NCI-H2171 (cell line): ENCODE measurements at places on chromosomes 1 and 21.
A peak's percentile ranks its signal among the peaks of the same experiment; 100 is the strongest.

- DNase-seq: no peak
Measured at GRCh38 chr1:151809985-151810556, 4.9 kb upstream of the LINGO4 start.

GRCh38 chr21:34675871-34676270, 7.1 kb downstream of the CLIC6 start:
- no peak for DNase-seq

GRCh38 chr1:61222240-61222639, 139.9 kb downstream of the NFIA start:
- DNase-seq: no peak

DNA sequence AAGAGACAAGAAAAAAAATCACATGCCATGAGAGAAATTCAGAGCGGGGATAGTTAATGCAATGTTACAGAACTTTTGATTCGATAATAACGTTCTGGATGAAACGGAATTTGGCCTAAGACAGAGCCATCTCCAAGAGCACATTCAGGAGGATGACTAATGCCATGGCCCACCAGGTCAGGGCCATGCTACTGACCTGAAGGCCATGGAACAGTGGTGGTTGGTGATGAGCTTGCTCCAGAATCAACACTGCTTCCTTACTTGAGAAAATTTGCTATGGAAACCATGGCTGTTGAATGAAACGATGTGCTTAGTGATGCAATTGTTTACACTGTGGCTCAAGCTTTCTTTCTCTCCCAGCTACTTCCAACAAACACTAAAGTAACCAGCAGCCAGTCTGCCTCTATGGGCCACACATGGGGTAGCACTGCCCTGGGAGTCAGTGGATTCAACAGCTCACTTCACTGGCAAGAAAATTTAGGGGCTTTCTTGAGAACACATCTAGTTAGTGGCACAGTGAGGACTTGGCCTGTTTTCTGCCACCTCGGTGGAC, 299.1 kb downstream of the PCP4 start:
- DNase-seq: no peak

DNA sequence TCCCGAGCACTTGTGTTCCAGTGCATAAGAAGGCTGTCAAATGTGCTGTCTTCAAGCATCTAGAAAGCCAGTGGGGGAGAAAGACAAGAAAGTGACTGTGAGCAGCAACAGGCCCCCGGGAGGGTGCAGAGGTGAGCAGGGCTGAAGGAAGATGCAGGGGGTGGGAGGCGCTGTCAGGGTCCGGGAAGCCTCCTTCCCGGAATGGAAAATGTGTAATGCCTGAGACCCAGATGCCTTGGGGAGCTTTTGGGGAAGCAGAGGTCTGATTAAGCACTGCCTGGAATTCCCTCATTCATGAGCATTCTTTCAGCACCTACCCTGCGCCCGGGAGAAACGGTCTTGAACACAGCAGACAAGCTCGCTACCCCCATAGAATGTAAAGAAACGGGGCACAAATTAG, 1.3 kb downstream of the NPHP4 start:
- DNase-seq: no peak

GRCh38 chr1:175129997-175130648, 62.5 kb downstream of the KIAA0040 start:
- peak; percentile 34 for DNase-seq

DNA sequence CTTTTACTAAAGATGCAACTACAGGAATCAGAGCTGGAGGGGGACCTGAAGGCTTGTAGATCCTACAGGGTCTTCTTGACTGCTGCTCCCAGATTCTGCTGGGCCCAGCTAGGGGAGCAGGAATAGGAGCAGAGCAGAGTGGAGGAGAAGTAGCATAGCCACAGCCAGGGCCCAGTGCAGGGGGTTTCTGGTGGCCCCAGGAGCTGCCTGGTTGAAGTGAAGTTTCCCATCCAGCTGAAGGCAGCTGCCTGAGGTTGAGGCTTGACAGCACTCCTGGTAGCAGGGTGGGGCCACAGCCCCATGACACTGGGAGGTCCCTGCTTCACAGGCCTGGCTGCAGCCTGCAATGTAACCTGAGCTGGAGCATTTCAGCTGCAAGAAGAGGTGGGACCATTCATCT, 2.0 kb upstream of the INPP5B start:
- no peak for DNase-seq

GRCh38 chr1:33165209-33165608, 16.6 kb downstream of the TRIM62 start:
- DNase-seq: no peak

DNA sequence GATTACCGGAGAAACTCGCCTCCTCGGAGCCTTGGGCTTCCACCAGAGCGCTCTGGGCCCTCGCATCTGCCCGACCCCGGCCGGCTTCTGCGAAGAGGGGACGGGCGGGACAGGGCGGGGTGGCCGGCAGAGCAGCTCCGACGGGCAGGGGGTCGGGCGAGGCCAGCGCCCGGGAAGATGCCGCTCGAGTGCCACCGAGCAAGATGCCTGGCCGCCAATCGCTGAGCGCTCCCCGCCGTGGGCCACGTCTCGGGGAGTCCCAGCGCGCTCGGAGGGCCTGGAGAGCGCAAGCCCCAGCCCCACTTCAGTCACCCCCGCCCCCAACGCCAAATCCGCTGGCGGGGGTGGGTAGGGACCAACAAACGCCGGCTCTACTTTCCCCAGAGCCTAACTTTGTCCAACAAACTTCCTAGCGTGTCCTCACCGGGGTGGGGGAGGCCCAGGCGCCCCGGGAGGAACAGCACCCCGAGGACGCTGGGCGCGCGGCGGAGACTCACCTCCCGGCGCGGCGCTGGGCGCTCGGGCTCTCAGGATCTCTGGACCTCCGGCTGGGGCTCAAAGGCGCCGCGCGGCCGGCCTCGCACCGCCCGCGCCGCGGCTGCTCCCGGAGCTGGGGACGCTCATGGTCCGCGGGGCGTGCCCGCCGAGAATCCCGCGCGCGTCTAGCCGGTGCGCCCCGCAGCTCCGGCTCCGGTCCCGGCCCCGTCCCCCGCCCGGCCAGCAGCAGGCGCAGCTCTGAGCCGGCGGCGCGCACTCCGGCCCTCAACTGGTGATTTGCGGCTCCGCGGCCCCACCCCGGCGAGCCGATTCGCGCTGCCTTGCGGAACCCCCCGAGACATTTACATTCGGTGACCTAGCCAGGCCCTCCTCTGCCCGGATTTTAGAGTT, at the start of gene BCAR3:
TSS of gene BCAR3 (minus strand) at position 737 of the 888 bp plus-strand sequence. CDS start 6,907 bp downstream, outside the sequence.
- DNase-seq: no peak

DNA sequence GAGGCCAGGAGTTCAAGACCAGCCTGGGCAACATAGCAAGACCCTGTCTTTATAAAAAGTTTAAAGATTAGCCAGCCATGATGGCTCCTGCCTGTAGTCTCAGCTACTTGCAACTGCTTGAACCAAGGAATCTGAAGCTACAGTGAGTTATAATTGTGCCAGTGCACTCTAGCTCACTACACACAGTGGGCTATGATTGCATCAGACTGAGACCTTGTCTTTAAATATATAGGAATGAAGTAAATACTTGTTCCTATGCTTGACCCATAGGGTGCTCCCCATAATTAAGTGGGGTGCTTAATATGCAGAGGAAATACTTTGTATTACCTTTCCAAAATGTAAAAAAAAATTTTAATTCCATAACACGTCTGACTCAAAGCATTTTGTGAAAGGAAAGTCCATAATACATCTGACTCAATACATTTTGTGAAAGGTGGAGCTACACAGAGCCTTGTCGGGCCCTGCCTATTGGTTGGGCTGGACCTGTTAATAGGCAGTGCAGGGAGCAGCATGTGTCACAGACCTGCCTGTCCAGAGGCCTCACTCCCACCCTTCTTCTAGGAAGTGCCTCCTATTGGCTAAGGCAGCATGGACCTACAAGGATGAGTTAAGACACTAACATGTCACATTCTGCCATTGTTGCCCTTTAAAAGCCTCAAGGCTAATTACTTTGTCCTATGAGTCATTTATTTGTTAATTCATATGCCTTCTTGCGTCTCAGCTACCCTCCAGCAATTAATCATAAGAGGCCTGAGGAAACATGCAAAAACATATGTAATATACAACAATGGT, 33.6 kb downstream of the CD58 start:
- DNase-seq: no peak

DNA sequence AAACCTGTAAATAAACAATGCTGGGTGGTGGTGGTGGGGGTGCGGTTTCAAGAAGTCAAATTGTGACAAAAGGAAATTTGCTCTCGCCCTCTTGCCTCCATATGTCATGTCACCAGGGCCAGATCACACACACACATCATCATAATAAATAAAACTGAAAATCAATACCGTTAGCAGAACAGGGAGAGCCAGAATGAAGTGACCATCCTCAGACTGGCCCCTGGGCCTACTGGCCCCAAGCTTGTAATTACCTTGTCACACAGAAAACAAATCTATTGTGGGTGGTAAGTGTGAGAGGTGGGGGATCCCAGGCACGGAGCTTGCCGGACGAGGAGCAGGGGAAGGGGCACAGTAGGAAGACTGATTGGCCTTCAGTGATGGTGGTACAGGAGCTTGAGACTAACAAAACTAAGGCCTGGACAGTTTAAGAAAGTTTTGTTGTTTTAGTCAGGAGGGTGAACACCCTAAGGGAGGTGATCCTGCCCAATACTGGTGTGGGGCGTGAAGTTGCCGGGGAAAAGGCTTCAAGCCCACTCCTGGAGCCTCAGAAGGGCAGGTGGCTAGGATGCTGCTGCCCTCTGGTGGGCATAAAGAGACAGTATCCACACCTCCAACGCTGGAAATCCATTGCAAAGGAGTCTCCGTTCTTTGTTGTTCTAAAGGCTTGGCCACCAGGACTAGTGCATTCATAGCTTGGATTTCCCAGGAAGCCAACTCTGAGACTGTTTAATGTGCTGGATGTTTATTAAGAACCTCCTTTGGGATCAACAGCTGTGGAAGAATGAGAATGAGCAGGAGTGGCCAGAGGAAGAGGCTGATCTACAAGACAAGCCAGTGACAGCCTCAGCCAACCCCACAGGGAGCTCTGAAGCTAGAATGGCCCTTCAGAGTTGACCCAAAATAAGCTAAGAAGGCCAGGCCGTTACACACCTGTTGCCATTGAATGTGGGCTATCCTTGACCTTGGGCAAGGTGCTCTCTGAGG, 8.1 kb upstream of the C1orf216 start:
- peak; percentile 46 for DNase-seq

- DNase-seq: peak; percentile 33
Measured at GRCh38 chr1:13435458-13435857, 25.2 kb downstream of the PRAMEF20 start.

DNA sequence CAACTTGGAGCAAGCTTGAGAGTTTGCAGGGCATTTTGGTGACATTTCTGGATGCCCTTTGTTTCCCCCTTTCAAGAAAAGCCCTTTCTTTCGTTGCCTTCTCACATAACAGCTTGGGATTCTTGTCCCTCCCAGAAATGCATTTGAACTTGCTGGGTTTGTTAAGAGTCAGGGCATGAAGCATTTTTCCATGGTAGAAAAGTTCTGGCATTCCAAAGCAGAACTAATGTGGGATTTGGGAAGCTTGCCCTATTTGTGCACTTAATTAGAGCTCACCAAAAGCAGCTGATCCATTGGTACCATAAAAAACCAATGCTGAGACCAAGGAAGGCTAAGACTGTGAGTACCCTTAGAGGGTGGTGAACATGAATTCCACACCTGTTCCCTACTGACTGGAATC, 99.8 kb upstream of the HOOK1 start:
- no peak for DNase-seq

DNA sequence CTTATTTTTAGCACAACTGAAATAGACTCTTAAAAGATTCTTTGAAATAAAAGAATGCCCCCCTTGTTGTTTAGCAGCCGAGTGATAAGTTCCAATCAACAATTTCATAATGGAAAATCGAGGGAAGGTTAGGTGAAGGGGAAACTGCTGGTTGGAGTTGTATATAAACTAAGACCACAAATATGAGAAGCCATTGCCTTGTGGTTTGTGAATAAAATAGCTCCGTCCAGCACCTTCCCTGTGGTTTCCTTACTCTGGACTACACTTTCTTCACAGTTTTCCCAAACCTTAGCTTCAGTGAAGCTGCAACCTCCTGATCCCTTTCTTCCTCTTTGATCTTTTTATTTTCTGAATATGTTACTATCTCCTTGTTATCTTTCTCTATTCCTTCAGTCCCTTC, 6.7 kb upstream of the RAB3GAP2 start:
- DNase-seq: no peak

DNA sequence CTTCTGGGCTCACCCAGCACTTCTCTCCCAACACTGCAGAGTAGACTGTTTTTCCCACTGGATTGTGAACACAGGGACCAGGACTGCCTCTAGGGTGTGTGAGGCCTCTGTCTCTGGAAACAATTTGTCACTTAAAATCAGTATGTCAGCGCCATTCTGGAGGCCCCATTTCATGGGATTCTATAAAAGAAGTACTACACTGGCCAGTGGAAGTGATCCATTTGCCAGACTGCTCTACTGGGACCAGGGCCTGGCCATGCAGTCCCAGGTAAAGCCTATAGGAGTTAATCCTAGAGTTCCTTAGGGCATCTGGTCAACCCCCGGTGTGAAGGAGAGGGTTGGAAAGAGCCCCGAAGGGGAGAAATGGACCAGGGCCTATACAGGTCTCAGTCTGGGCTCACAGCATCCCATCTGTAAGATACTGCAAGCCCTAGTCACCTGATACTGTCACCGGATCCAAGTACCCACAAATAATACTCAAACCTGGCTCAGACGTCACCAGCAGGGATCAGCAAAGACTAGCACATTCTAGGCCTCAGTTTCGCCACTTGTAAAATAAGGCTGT, 245.0 kb downstream of the FOXD2 start:
- no peak for DNase-seq

DNA sequence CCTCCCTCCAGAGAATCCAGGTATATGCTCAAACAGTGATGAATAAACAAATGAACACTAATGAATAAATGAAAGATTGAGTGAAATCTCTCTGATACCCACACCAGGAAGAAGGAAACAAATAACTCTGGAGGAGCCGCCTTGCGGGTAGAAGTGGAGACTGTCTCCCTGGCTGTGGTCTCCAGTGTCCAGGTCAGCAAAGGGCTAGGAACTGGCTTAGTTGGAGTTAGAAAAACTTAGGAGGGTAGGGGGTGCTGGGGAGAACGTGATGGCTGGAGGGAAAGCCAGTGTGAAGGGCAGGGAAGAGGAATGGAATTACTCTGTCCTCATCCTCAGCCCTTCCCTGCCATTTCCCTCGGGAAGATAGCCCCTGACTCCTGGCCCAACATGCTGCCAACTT, 537 bp downstream of the RHBDL2 start:
- no peak for DNase-seq

- DNase-seq: no peak
Measured at GRCh38 chr1:88541596-88541995, 142.5 kb upstream of the PKN2 start.

DNA sequence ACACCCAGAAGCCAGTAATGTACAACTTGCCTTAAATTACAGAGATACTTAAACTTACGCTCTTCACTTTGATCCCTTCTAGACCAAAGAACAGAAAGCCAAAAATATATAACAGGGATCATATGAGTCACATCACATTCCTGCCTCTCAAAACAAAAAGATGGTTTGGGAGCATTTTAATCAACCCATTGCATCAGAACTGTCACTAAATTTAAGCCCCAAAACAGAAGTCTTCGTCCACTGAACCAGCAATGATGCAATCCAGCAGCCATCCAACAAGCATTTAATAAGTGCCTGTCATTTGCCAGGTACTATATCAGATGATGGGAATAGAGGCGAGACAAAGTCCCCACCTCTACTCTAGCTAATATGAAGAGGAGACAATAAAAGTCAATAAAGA, 42.7 kb upstream of the GLIS1 start:
- DNase-seq: no peak

GRCh38 chr1:92822879-92823278, 9.0 kb upstream of the RPL5 start:
- DNase-seq: no peak

GRCh38 chr1:114207635-114208034, 54.0 kb upstream of the SYT6 start:
- DNase-seq: no peak
